ENCODE measurements at places on chromosomes 1 and 21.

DNA sequence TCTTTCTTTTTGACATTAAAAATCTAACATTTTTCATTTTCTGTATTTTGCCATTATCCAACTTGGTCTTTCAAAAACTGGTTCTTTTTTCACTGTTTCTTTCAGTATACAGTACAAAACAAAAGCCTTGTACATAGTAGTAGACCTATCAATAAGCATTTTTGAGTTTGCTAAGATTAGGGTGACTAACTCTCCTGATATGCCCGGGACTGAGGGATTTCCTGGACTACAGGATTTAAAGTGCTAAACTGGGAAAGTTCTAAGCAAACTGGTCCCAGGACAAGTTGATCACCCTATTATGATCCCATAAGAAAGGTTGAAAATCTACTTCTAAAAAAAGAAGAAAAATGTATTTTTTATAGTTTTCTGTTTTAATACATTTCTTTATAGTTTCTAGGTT lies 120.9 kb downstream of the USP25 start:
- no peak for DNase-seq

DNA sequence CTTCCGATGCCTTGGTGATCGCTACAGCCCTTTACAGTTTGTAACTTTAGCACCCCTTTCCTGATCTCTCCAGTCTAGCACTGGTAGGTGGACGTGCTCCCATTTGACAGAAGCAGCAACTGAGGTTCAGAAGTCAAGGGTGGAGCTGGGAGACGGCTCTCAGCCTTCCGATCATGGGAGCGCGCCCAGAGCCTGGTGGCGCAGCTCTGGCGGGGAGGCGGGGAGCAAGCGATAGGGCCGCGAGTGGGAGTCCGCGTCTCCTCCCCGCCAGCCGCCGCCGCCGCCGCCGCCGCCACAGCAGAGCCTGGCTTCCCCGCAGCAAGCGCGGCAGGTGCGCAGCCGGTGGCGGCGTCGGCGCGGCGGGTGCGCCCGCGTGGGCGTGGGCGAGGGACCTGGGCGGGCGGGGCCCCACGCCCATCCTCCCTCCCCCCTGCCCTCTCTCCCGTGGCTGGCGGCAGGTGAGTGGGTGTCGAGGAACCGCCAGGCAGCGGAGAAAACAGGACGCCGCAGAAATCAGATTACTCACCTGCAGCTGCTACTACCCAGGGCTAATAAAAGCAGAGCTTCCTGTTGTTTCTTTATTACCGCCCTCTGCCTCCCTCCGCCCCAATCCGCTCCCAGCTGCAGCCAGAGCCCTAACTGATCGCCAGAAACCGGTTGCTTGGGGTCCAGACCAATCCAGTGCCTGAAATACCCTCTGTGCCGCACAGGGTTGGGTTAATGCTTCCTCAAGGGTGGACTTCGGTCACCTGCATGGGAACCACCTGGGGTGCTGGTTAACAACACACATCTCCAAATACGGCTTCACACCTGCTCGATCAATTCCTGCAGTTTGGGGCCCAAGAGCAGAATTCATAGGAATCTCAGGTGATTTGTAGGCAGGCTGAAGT lies 60.2 kb upstream of the ID3 start:
- DNase-seq, result peak; percentile 92

GRCh38 chr1:107105914-107106313 lies 34.9 kb upstream of the NTNG1 start:
- DNase-seq, result no peak

DNA sequence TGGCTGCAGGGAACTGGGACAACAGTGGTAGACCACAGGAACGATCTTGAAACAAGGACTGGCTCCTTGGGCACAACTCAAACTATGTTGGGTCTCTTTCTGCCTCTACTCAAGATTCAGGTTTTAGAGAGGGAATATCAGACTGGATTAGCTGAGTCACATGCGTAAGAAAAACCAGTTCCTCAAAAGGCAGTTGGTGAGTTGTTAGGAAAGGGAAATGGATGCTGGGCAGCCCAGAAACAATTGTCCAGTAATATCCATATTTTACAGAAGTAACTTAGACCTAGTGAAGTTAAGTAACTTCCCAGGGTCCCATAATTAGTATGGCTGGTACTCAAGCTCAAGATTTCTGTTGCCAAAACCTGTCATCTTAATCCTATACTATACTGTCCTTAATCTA lies 27.0 kb upstream of the TMEM39B start:
- no peak for DNase-seq

- peak; percentile 21 for DNase-seq
These were observed 59.8 kb upstream of the PPP2R5A start for GRCh38 chr1:212225416-212225815.

DNA sequence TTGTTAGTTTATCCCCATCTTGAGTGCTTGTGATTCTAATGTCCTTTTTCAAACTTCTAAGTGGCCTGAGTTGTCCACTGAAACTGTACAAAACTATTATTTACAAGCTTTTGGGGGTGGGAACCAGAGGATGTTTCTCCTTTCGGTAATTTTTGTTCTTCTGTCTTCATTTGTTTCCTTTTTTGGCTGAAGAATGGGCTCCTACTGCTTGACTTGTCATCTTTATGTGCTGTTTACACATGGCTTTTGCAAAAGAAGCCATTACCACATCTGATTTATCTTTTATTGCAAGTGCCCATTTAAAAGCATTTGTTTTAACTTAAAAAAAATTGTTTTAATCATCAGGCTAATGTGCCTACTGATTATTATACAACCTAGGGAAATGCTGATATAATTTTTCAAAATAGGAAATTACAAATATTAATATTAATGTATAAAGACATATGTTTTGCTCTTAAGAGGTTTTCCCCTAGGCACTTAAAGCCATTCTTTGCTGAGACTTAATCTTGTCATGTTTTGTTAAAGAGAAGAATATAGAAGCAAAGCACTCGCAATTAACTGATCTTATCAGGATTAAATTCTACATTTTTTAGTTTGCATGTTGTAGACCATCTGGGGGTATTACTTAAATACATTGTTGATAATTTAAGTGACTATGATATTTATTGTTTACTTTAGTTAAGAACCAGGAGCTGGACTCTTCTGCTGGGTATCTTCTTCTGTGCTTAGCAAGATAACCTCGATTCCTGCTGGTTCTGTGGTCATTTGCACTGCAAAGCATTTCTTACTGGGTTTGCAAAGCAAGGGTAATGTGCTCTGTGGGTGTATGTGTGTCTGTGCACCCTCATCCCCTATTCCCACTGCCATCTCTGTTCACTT lies 40.1 kb downstream of the TMEM200B start:
- no peak for DNase-seq

- no peak for DNase-seq
These were observed 31.0 kb upstream of the ACTL8 start for GRCh38 chr1:17724150-17724549.

GRCh38 chr1:53572065-53572814 lies 113.0 kb downstream of the DMRTB1 start:
- DNase-seq, result no peak

GRCh38 chr1:27662707-27663393 lies 9.1 kb downstream of the IFI6 start:
- DNase-seq, result peak; percentile 81

- no peak for DNase-seq
These were observed 80.0 kb downstream of the BCAR3 start for GRCh38 chr1:93601686-93602085.

- no peak for DNase-seq
These were observed 394.8 kb downstream of the USP25 start for GRCh38 chr21:16124378-16125138.

DNA sequence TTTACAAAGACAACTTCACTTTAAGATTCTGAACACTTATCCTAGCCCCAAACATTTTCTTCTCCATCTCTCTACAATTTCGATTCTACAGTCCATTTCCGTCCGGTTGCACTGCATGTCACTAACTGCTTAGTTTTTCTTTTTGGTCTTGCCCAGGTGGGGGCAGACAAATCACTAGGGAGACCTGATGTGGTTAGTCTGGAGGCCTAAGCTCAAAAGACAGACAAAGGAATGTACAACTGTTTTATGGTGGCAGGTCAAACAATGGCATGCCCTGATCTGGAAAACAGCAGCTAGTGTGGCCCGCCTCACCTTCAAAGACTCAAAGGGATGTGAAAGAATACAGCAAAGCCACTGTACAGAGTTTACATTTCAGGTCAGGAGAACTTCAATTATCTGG lies 3.8 kb downstream of the ETV3 start:
- DNase-seq, result no peak

DNA sequence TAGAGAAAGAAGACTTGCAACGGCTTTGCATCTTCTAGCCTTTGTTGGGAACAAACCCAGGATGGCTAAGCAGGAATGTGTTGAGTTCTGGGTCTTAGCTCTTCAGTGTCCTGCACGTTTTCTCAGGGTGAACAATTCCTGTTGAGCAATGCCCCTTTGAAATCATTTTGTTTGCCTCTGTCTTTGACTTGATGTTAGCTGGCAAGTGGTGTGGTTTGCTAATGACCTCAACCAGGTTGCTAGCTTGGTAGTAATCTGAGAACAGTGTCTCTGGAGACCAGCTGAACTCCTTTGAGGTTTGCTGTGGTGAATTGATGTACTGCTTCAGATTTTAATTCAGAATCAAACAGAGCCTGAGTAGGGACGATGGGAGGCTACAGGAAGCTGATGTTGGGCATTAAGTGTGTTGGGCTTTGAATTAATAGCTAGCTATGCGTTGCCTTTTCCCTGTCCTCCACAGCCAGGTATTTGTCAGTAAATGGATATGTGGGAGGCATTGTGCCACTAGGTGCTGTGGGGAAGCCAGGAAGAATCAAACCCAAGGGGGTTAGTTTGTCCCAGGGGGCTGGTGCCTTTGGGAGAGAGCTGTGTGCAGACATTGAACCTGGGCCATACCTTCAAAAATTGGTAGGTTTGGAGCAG lies 23.3 kb upstream of the SRSF10 start:
- no peak for DNase-seq

- DNase-seq, result peak; percentile 92
These were observed at the start of gene SETD4 for GRCh38 chr21:36060159-36060921. SETD4 (minus strand) TSS chr21:36060526; CDS start chr21:36058888, 1,638 bp downstream.

DNA sequence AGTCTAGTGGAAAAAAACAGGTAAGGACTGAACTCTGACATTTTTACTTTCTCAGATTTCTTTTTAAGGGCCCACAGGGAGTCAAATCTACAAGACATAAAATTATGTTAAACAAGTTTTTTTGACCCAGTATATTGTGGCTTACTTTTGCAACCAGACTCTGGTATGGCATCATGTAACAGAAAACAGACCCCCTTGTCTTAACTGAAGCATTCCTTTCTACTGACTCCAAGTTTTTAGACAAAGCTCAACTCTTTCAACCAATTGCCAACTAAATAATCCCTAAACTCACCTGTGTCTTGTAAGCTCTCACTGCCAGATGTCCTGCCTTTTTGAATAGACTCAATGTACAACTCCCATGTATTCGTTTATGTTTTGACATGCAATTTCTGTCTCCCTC lies 64.3 kb downstream of the FASLG start:
- no peak for DNase-seq

DNA sequence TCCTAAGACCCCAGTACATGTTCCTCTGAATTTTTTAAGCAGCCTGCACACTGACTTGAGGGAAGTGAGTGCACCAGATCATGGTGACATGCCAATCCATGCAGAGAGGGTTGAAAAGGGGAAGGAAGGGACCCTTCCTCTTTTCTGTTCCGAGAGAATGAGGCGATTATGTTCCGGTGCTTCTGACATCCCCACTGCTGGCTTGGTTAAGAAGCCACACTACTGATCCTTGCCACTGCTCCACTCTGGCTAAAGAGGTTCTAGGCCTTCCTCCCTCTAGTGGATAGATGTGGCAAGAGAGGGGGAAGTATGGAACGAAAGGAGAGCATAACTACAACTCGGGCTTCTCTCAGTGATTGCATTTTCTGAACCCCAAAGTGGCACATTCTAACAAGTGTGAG lies 1.8 kb upstream of the CYB5R1 start:
- peak; percentile 37 for DNase-seq

- DNase-seq, result peak; percentile 68
These were observed 35.8 kb downstream of the GREM2 start for GRCh38 chr1:240575981-240576662.

- DNase-seq, result no peak
These were observed 15.1 kb upstream of the ECE1 start for GRCh38 chr1:21305155-21305899.

- DNase-seq, result no peak
These were observed 19.6 kb downstream of the CASP9 start for GRCh38 chr1:15504436-15504835.

- no peak for DNase-seq
These were observed 22.0 kb downstream of the FLVCR1 start for GRCh38 chr1:212879947-212880690.

DNA sequence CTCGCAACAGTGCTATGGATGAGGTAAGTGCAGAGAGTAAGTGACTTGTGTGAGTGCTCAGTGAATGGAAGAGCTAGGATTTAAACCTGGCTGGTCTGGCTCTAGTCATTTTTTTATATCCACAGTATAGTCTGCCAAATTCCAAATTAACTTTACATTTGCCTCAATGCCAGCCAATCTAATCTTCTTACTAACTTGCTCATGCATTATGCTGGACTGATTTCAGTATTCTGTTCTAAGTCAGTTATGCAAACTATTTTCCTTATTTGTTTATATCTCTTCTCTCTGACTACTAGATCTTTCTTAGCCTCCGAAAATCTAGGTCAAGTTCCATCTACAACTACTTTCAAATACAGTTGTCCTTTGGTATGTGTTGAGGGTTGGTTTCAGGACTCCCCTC lies 133.3 kb downstream of the XPR1 start:
- DNase-seq, result no peak

DNA sequence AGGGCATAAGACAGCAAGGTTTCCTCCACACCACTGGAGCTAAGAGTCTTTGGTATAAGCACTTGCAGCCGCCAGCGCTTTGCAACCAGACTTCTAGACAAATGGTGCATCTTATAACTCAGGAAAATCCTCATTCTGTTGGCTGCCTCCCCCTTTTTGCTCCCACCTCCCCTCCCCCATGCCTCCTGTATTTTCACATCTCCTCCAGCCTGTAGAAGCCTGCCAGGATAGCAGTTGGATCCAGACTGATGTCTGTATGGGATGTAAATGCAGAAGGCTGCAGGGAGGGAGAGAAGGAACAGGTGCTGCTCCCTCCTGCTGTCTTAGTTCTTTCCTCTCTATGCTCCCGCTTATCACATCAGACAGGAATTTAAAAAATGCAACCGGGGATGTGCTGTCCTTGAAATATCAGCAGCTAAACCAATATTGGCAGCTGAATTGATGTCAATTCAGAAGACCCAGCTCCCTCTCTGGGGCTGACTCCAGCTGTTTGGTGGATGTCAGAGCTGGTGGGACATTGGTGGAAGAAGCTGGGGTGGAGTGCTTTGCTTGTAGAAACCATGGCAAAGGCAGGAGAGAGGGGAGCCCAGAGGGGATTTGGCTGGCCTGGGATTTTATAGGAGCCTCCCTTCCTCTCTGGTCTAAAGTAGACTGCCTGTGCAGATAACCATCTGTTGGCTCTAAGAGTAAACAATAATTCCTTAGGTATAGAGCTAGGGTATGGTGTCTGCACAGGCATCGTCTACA lies 53.5 kb downstream of the NFASC start:
- no peak for DNase-seq

GRCh38 chr1:8358897-8359616 lies 41.1 kb downstream of the SLC45A1 start:
- no peak for DNase-seq

GRCh38 chr21:17427831-17428483 lies 84.9 kb upstream of the CXADR start:
- no peak for DNase-seq

Data from CD8-positive, alpha-beta memory T cell (primary cell).